Astrocyte of the cerebellum (primary cell): ENCODE measurements at places on chromosomes 2 and 18.
A peak's percentile ranks its signal among the peaks of the same experiment; 100 is the strongest.

DNA sequence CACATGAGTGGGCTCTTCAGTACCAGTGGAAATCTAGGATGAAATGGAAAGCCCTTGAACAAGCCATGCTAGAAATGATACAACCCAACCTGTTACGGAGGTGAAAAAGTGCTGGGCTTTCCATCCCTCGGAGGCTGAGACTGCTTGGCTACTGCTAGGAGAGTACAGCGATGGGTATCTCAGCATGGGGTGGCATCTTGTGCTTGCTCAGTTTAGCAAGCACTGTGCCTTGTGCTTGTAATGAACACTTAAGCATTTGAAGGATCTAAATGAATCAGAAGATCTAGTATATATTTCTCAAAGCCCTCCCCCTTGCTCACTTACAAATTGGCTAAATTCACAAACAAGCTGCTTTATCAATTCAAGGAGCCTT, 44.3 kb upstream of the EHBP1 start:
- DNase-seq: no peak

DNA sequence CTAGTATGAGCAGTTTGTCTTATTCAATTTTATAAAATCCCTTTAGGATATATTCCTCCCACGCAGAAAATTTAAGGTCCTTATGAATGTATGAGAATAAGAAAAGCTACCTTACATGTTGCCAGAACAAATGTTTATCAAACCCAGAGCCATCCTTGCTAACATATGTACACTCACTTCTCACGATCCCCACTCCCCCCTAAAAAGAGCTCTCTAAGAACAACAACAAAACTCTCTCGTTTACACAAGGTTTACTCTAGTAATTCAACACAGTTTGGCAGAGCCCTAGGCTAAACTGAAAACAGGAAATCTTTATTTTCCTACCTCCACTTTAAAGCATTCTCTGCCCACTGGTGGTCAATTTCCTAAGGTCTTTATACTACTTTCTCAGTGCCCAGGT, 504.9 kb downstream of the ZEB2 start:
- no peak for DNase-seq

- peak; percentile 47 for DNase-seq
Measured at GRCh38 chr18:12308386-12309100, 502 bp downstream of the TUBB6 start.

DNA sequence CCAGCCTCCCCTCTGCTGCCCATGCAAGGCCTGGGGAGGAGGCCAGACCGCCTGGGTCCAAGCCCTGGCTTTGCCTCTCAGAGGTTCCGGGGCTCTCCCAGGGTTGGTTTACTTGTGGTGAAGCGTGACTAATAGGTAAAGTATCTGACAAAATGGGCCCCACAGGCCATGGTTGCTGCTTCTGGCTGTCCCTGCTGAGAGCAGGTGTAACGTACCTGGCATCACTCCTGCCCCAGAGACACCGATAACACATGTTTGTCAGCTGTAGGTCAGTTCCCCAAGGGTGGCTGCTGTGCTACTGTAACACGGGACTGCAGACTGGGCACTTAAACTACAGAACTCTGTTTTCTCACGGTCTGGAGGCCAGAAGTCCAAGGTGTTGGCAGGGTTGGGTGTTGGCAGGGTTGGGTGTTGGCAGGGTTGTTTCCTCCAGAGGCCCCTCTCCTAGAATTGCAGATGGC, 34.1 kb downstream of the ODC1 start:
- DNase-seq: no peak

- DNase-seq: no peak
Measured at GRCh38 chr2:923832-924601, 26.6 kb upstream of the SNTG2 start.

- DNase-seq: peak; percentile 12
Measured at GRCh38 chr2:212005085-212005671, 533.4 kb downstream of the ERBB4 start.

GRCh38 chr2:239152239-239152915, 248.4 kb downstream of the HDAC4 start:
- no peak for DNase-seq

GRCh38 chr2:27955384-27956161, 65.0 kb downstream of the BABAM2 start:
- DNase-seq: no peak

GRCh38 chr18:77055429-77056300, 76.9 kb downstream of the MBP start:
- no peak for DNase-seq

GRCh38 chr2:12076810-12077209, 330.4 kb downstream of the LPIN1 start:
- no peak for DNase-seq

DNA sequence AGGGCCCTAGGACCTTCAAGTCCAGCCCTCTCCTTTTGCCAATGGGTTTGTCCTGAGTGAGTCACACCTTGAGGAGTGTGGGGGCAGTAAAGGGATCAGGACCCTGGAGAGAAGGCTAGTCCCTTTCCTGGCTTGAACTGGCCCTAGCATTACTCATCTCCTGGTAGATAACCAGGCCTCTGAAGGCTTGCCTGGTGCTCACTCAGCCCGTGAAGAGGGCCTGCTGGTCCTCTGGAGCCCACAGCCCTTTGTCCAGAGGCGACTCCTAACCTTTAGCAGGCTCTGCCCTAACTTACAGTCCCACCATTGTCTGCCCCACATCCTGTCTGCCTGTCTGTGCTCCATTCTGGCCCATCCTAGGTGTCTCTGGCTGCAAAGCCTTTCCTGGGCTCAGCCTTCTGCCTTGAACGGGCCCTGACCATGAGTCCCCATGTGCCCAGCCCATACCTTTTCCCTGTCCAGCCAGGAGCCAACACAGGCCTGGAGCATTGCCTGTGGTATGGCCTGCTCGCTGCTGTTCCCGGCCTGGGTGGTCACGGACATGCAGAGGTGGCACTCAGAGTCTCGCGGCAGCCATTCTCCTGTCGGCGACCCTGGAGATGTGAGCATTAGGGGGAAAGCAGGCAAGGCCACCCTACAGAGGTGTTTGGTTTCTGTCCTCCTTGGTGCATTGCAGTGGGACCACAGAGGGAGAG, 5.0 kb downstream of the SFTPB start:
- DNase-seq: peak; percentile 66

GRCh38 chr2:157269922-157270321, 12.4 kb downstream of the GALNT5 start:
- no peak for DNase-seq
